ENCODE measurements at places on chromosomes 16 and 17.

DNA sequence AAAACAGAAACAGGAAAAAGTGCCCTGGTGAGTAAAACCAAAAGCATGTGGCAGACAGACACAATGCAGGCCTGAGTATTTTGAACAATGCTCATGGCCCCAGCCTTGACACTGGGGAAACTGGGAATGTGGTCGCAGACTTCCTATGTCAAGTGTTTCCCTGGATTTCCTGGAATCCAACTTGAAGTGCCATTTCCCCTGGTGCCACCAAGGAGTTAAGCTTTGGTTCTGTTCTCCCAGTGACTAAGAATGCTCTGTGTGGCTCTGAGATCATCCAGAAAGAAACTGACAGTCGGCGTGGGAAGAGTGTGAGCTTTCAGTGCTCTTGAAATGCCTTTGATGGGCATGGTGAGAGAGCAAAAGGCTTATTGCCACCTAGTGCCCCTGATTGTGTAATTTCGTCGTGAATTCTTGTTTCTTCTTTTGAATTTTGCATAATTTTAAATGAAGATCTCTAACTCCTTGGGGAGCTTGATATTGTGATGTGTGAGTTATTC, 96.0 kb downstream of the YPEL2 start:
- DNase-seq = peak; percentile 77

DNA sequence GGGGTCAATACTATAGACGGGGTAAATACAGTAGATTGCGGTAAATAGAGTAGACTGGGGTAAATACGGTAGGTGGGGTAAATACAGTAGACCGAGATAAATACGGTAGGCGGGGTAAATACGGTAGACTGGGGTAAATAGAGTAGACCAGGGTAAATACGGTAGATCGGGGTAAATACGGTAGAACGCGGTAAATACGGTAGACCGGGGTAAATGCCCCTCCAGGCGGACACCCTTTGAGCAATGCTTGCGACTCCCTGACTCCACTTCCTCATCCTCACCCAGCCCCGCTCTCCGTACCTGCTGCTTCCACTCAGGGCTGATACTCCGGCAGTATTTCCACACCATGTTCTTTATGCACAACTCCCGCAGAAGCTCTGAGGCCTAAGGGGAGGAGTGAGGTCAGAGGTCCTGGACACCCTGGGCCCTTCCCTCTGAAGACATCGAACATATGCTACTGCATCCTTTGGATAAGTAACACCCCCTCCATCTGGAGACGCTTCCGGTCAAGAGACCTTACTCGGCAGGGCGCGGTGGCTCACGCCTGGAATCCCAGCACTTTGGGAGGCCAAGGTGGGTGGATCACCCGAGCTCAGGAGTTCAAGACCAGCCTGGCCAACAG, 13.3 kb upstream of the CRK start:
- DNase-seq = no peak

- peak; percentile 69 for DNase-seq
Observed at GRCh38 chr17:333626-334396, 18.8 kb downstream of the RPH3AL start.

GRCh38 chr17:29390851-29391631, 878 bp downstream of the TAOK1 start:
- no peak for DNase-seq

DNA sequence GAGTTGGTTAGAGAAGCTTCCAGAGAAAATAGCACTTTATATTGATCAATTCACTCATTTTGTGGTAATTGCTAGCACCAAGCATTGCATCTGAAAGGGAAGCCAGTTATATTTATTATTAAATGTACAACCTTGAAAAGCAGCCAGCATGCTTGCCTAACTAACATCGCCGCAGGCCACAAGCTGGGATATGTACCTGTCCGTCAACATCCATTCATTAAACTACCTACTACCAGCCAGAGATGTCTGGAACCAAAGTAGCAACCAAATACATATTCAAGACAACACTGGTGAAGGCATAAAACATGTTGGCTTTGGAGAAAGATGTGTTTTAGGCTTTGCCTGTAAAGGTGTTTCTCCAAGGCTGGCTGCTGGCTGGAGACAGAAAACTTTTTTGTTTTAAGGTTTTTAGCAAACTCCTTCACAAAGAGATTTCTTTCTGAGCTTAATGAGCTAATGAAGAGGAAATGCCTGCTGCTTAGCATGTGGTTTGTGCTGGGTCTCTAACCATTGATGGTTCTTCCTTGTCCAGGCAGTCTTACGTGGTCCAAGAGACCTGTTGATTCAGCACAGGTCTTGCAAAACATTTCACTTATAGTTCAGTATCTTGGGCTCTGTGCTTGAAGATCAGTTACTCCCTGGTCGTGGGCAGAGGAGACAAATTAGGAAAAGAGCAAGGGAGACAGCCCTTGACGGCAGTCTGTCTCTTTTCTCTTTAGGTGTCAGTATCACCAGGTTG, 3.1 kb downstream of the ITPRIPL2 start:
- no peak for DNase-seq

Measured in AG08395 (cell line).